ENCODE measurements at places on chromosomes 16 and 17. TPM values are rescaled to one million over a fixed set of nuclear protein-coding genes. Genes with fewer than 3 reads are reported as not detected.

DNA sequence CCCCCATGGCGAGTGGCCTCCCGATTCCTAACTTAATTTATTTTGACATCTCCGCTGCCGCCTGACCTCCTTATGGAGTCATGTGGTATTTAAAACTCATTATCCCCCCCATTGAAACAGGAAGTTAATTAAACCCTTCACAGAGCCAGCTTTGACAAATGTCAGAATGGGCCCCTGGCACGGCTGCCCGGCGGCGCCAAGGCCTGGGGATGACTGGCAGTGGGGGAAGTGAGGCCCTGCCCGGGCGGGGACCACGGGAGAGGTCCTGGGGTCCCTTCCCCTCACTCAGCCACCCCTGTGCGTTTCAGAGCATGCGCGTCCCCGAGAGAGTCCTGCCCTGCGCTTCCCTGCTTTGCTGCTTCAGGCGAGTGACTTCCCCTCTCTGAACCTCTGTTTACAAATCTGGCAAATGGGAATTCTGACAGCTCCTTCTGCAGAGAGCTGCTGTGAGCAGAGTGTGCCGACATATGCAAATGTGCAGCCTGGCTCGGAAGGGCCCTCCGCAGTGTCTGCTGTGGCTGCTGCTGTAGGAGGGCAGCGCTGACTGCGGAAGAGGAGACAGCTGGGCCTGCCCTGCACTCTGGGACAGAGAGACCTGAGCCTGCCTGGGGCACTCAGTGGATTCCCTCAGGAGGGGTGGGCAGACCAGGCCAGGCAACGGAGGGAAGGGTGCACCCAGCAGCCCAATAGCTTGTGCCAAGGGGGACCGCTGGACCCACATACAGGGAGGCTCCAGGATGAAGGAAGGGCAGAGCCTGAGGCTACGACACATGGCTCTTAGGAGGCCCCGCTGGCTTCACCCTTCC is 4.4 kb upstream of the ZFPM1 start:
- H3K4me3 ChIP-seq, result no peak overlapping the region
- no peaks in the 10 kb centered on the region for H3K27me3 ChIP-seq
- H3K36me3 ChIP-seq, result no peaks in the 10 kb centered on the region
- DNase-seq, result no peak
- H3K27ac ChIP-seq, result no peak overlapping the region

GRCh38 chr16:85613604-85614337 is 649 bp downstream of the GSE1 start:
- peak; percentile 42 for DNase-seq
- peak overlapping the region; percentile 95 for H3K27ac ChIP-seq
- H3K4me3 ChIP-seq, result peak overlapping the region; percentile 68
- no peaks in the 10 kb centered on the region for H3K36me3 ChIP-seq

GRCh38 chr16:57479976-57480753 is 6.1 kb downstream of the DOK4 start:
- no peak overlapping the region for H3K27ac ChIP-seq
- peaks cover 5% of the 10 kb centered on the region for H3K4me1 ChIP-seq
- H3K4me3 ChIP-seq, result peak overlapping the region; percentile 18
- DNase-seq, result no peak

GRCh38 chr16:90022209-90023077 is 3.2 kb upstream of the DBNDD1 start:
- peak; percentile 90 for DNase-seq
- peak overlapping the region; percentile 72 for H3K4me3 ChIP-seq
- no peaks in the 10 kb centered on the region for H3K27me3 ChIP-seq
- no peaks in the 10 kb centered on the region for H3K36me3 ChIP-seq

ZG16B gene
- 268 TPM for total RNA-seq

DNA sequence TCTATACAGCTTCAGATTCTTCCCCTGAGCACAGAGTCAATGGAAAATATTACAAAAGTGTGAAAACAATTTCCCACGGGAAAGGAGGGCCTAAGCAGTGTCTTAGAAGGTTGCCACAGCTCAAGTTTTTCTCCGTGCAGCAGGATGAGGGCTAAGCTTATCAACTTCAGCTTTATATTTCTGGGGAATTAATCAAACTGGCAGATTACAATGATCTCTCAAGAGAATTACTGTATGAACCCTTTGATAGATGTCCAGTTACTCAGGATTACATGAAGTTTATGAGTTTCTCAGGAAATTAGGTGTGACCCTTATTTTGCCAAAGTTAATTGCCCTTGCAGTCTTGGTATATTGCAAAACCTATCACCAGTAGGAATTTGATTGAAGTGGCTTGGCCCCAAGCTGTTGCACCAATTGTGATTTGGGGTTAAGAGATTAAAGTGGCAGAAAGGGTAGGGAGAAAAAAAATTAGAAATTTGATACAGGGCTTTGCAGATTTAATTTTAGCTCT is 298.4 kb downstream of the MAP2K6 start:
- no peak for DNase-seq
- no peak overlapping the region for H3K4me3 ChIP-seq
- no peaks in the 10 kb centered on the region for H3K27me3 ChIP-seq
- no peak overlapping the region for H3K27ac ChIP-seq

DNA sequence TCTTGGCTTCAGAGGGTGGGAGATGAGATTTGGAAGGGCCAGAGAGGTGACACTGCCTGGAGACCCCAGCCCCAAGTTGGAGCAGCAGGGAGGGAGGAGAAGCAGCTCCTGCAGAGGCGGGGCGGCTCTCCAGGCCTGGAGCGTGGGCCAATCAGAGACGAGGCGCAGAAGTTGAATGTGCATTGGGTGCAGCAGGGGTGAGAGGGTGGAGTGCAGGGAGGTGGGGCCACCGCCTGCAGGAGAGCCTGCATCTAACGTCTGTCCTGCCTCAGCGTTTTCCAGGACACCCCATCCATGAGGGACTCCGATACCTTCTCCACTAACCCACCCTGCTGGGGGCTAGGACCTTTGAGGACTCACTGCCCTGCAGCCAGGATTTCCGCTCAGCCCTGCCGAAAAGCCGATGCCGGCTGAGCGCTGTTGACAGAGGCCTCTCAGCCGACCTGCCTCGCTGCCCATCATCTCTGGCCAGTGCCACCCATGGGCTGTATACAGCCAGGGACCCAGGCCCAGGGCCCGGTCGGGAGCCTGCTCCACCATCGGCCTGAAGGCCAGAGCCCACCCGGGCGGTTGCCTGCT is 146.2 kb downstream of the ENGASE start:
- peaks cover 38% of the 10 kb centered on the region for H3K27me3 ChIP-seq
- H3K36me3 ChIP-seq, result no peaks in the 10 kb centered on the region
- H3K4me1 ChIP-seq, result no peaks in the 10 kb centered on the region
- H3K4me3 ChIP-seq, result no peak overlapping the region

GRCh38 chr17:7837408-7838088 is 3.5 kb downstream of the KDM6B start:
- no peaks in the 10 kb centered on the region for H3K36me3 ChIP-seq
- peak overlapping the region; percentile 98 for H3K27ac ChIP-seq
- no peak for DNase-seq
- H3K4me3 ChIP-seq, result peak overlapping the region; percentile 83
- H3K27me3 ChIP-seq, result no peaks in the 10 kb centered on the region

DNA sequence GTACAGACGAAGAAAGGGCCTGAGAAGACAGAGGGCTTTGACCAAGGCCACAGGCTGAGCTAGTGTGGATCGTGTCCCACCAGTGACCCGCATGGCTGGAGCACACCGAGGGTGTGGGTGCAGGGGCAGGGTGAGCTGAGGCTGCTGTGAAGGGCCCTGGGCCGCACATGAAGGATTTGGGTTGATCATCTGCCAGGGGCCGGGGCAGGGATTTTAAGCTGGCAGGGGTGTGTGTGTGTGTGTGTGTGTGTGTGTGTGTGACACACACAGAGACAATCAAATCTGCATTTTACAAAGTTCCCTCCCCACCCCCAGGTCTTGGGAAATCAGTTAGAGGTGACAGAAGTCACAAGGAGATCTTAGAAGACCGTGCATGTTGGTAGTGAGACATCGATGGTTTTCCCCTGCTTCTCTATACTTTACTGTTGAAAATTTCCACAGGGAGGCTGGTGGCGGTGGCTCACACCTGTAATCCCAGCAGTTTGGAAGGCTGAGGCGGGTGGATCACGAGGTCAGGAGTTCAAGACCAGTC is 65.2 kb downstream of the SRCIN1 start:
- no peak overlapping the region for H3K4me3 ChIP-seq
- no peak for DNase-seq
- H3K27me3 ChIP-seq, result peaks cover 5% of the 10 kb centered on the region
- no peak overlapping the region for H3K27ac ChIP-seq
- H3K4me1 ChIP-seq, result no peaks in the 10 kb centered on the region

DNA sequence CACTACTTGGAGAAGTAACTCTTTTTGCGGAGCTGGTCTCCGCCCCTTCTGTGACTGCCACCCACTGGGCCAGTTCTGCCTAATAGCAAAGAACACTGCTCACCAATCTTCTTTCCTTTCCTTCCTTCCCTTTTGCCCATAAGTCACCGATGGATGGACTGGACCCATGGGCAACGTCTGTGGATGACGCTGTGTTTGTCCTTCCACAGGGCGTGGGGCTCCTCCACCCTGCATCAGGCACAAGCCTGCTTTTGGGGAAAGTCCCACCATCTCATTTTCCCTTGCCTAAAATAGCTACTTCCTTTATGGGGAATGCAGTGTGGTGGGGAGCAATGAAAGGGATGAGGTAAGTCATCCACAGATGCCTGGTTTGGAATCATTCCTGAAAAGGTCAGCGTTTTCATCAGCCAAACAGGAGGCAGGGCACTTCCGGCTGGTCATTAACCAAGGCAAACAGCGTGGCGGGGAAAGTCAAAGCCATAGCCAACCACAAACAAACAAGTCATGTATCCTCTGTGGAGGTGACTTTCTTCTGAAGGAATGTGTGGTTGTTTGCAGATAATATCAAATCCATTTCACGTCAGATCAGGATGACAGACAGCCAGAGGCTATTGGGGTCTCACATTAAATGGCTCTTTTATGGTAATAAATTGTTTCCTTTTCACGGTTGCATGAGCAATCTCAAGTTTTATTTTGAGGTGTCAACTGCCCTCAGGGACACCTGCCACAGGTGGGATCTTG is 30.7 kb upstream of the MED9 start:
- no peaks in the 10 kb centered on the region for H3K27me3 ChIP-seq
- peak overlapping the region; percentile 60 for H3K27ac ChIP-seq
- no peak overlapping the region for H3K4me3 ChIP-seq
- DNase-seq, result peak; percentile 76
- peaks cover 2% of the 10 kb centered on the region for H3K4me1 ChIP-seq

GRCh38 chr17:48812001-48812400 is 5.0 kb downstream of the TTLL6 start:
- no peaks in the 10 kb centered on the region for H3K36me3 ChIP-seq
- no peak overlapping the region for H3K27ac ChIP-seq
- no peak overlapping the region for H3K4me3 ChIP-seq
- no peaks in the 10 kb centered on the region for H3K27me3 ChIP-seq
- no peaks in the 10 kb centered on the region for H3K4me1 ChIP-seq

GRCh38 chr17:80328634-80329380 is 68.2 kb downstream of the RNF213 start:
- no peak for DNase-seq
- H3K27ac ChIP-seq, result no peak overlapping the region

- no peak overlapping the region for H3K4me3 ChIP-seq
- no peaks in the 10 kb centered on the region for H3K27me3 ChIP-seq
- no peaks in the 10 kb centered on the region for H3K4me1 ChIP-seq
- no peak overlapping the region for H3K27ac ChIP-seq
Measured at GRCh38 chr16:4601036-4601863, 13.4 kb downstream of the UBALD1 start.

DNA sequence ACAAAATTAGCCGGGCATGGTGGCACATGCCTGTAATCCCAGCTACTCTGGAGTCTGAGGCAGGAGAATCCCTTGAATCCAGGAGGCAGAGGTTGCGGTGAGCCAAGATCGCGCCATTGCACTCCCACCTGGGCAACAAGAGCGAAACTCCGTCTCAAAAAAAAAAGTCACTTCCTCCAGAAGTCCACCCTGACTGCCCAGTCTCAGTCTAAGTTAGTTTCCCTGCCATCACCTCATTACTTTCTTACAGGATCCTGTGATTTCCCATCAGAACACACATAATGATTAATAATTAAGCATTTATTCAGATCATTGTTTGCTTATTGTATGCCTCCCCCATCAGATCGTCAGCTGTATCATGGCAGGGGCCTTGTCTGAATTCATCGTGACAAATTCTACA is 31.6 kb downstream of the ABCC3 start:
- H3K27me3 ChIP-seq, result no peaks in the 10 kb centered on the region
- no peak for DNase-seq
- peaks cover 8% of the 10 kb centered on the region for H3K4me1 ChIP-seq

KCNJ18 gene
- total RNA-seq, result not detected

TMEM186 gene
- 10.1 TPM for total RNA-seq

DNA sequence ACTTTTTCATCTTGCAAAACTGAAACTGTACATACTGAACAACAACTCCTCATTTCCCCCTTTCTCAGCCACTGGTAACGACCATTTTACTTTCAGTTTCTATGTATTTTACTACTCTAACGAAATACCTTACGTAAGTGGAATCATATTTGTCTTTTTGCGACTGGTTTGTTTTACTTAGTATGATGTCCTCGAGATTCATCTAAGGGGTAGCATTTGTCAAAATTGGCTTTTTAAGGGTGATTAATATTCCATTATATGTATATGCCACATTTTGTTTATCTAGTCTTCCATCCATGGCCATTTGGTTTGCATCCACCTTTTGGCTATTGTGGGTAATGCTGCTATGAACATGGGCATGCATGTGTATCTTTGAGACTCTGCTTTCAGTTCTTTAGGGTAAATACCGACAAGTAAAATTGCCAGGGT is 10.4 kb downstream of the KPNB1 start:
- no peak for DNase-seq
- H3K4me1 ChIP-seq, result no peaks in the 10 kb centered on the region
- no peak overlapping the region for H3K4me3 ChIP-seq
- H3K27ac ChIP-seq, result no peak overlapping the region
- H3K36me3 ChIP-seq, result peaks cover 35% of the 10 kb centered on the region

DNA sequence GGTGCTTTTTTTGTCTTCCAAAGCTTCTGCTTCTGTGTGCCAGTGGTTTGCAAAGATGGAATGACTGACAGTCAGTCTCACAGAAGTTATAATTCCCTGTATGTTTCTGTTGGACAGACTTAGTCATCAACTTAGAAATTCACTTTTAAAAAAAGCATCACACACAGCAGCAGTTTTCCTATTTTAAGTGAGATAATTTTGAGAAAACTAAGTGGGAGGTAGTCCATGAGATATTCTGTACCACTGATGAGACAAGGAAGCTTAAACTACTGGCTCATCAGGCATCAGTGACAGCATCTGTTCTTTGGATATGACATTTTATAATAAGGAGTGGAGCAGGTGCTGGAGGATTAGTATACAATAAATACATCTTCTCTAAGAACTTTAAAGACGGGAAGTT is 20.0 kb downstream of the CNP start:
- no peaks in the 10 kb centered on the region for H3K4me1 ChIP-seq
- H3K27me3 ChIP-seq, result no peaks in the 10 kb centered on the region
- DNase-seq, result no peak
- no peak overlapping the region for H3K4me3 ChIP-seq
- H3K36me3 ChIP-seq, result peaks cover 6% of the 10 kb centered on the region
